Astrocyte of the spinal cord (primary cell): ENCODE measurements at places on chromosomes 11 and 22.
A peak's percentile ranks its signal among the peaks of the same experiment; 100 is the strongest.

DNA sequence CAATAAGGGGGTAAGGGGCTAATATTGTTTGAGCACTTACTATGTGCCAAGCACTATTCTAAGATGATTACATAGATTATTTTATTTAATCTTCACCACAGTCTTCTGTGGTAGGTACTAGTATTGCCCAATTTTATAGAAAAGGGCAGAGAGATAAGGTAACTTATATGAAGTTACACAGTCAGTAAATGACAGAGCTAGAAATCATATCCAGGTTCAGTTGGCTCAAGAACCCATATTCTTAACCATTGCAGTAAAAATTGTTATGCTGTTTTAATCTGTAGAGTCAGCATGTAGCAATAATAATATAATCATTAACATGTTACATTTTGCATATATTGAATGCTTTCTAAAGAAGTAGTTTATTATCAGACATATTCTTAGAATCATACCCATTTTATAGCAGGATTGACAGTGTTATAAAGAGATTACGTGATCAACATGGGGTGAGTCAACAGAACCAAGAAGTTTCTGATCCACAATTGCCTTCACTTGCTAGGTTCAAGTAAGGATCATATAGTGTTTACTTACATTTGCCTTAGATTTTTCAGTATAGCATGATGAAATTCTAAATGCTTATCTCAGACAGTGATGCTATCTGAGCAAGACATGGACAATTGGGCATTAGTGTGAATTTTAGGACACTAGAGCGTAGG is 46.4 kb downstream of the CSTPP1 start:
- no peak for DNase-seq

- DNase-seq = peak; percentile 67
These were observed 647 bp downstream of the SWAP70 start for GRCh38 chr11:9664276-9665171.

DNA sequence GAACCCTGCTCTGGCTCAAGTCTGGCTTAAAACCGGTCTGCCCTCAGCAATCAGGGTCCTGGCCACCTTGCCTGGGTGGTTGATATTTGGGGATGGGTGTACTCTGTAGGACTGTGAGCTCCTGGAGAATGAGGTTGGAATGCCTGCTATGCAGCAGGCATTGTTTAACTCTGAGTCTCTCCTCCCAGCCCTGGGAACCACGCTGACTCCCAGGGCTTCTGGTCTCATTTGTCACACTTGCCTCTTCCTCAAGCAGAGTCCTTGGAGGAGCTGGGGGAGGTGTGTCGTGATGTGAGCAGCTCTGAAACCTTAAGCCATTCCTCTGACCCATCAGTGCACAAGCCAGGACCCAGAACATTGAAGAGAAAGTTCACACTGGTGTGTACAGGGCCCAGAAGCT is 340.1 kb downstream of the MN1 start:
- DNase-seq = peak; percentile 86

GRCh38 chr22:30985561-30986208 is 16.6 kb downstream of the TUG1 start:
- no peak for DNase-seq

DNA sequence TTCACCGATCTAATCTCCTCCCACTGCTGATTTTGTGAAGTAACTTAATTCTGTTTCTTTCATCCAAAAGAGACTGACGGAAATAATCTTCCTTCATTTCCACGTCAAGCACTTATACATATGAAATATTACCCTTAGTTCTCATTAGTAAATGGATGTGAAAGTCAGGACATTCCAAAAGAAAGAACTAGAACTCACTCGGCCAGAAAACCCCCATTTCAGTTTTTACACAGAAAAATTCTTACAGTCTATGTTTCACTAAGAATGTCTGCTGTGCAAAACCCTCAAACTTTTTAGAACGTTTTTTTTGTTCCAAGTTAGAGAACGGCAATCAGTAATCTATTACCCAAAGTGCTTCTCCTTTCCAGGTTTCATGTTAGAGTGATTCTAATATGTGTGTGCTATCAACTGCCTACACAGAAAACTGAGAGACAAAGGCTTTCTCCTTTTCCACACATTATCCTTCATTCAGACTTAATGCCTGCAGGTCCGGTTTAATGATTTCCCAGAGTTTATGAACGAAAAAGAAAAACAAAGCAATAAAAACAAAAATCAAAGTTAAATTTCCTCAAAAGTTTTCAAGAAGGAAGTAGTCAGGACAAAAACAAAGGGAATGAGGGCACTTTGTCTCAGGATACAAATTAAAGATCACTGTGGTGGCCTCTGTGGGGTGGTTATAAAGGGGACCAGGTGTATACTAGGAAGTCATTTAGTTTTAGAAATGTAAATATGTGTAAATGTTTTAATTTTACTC is 11.3 kb upstream of the SESN3 start:
- DNase-seq = no peak
